ENCODE measurements at places on chromosomes 12 and 14. TPM values are rescaled to one million over a fixed set of nuclear protein-coding genes. Genes with fewer than 3 reads are reported as not detected.

The ADAMTS20 gene
- 0.22 TPM for total RNA-seq

The SPRING1 gene
- total RNA-seq: 38.7 TPM

The NGB gene
- total RNA-seq: not detected

The TGM1 gene
- 3.3 TPM for total RNA-seq

The ADAM21 gene
- total RNA-seq: 0.41 TPM

Data from A172 (cell line).